ENCODE measurements at places on chromosomes 1 and 21. TPM values are rescaled to one million over a fixed set of nuclear protein-coding genes. Genes with fewer than 3 reads are reported as not detected.

DNA sequence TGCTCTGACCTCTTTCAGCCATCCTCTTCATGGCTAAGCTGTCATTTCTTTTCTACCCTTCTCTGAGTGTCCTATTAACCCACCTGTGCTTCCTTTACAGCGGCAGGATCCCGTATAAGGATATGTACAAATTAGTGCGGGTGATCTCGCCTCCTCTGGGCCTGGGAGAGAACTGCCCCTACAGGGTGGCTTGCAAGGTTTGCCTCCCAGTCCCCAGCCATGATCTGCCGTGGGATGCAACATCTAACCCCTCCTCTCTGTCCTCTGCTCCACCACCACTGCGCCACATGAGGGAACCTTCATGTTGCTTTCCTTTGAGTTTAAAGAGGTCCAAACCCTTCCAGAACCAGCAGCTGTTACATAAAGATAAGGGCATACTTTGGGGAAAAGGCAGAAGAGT lies 282.2 kb downstream of the ZNF648 start:
- no peak for DNase-seq

GRCh38 chr1:5223206-5223605 lies 568.8 kb downstream of the AJAP1 start:
- no peak for DNase-seq

GRCh38 chr1:25187077-25187476 lies 45.2 kb downstream of the SYF2 start:
- DNase-seq = no peak

DNA sequence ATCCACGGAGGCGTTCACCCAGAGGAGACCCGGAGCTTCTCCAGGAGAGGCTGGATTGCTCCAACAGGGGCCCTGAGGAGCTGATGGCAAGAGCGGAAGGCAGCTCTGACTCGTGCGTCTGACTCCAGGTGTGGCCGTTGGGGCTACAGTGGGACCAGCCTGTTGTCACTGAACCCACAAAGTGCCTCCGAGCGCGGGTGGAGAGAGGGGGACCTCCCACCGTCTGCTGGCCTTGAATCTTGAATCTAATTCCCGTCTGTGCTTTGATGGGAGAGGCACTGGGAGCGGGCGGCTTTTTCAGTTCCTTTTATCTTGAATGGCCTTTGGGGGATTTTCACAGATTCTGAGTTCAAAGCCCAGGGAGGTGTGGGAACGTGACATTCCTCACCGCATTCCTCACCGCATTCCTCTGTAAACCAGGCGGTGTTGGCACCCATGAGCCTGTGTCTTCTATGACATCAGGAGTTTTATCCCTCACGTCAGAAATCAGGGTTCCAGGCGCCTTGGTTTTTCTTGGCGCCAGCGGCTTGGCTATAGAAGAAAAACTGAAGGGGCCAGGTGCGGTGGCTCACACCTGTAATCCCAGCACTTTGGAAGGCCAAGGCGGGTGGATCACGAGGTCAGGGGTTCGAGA lies 39.2 kb upstream of the COL18A1 start:
- no peak for DNase-seq

GRCh38 chr21:26135520-26135919 lies 35.0 kb downstream of the APP start:
- no peak for DNase-seq

DNA sequence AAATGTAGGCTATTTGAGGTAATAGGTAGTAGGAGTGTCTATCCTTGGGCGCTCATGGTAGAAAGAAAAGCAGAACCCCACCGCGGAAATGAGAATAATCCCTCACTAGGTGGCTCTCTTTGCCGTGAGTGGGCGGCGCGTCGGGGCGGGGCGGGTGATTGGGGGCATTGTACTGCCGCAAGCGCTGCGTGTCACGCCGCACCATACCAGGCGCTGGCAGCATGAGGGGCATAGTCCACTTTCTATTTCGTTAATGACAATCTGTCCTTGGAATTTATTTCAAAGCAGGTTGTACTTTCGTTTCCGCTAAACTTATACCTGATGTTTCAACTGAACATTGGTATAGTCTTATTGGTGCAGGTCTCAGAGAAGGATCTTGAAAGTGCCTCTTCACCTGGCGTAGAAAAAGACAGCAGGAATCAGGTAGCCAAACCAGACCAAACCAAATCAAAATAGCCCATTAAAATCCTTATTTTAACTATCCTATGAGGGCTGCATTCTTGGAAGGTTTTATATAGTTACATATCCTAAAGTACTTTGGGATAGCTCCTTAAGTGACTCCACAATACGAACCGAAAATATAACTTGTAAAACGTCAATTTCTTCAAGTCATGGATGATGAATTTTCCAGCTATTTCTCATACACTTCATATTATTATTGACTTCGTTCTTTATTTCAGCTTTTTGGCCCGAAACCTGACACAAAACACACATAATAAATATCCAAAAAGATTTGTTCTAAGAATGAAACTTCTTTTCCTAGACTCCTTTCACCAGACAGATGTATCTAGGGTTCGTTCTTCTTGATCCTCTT lies 1.9 kb upstream of the SMG7 start:
- peak; percentile 59 for DNase-seq

DNA sequence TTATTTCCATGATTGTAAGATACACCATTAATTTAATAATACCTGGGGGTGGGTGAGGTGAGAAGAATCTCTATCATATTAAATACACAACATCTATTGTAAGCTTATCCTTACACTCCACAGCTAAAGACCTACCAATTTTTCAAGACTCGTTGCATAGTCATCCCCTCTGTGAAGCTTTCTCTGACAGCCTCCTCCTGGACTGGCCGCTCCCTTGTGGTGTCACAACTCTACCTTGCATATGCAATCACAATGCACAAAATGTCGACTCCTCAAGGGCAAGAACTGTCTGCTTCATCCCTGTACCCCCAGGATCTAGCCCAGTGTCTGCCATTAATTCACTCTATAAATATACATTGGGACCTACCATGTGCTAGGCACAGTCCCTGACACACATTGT lies 2.4 kb upstream of the PTGFRN start:
- DNase-seq = no peak

- DNase-seq = no peak
Observed at GRCh38 chr1:91696321-91696720, 189.6 kb downstream of the TGFBR3 start.

DNA sequence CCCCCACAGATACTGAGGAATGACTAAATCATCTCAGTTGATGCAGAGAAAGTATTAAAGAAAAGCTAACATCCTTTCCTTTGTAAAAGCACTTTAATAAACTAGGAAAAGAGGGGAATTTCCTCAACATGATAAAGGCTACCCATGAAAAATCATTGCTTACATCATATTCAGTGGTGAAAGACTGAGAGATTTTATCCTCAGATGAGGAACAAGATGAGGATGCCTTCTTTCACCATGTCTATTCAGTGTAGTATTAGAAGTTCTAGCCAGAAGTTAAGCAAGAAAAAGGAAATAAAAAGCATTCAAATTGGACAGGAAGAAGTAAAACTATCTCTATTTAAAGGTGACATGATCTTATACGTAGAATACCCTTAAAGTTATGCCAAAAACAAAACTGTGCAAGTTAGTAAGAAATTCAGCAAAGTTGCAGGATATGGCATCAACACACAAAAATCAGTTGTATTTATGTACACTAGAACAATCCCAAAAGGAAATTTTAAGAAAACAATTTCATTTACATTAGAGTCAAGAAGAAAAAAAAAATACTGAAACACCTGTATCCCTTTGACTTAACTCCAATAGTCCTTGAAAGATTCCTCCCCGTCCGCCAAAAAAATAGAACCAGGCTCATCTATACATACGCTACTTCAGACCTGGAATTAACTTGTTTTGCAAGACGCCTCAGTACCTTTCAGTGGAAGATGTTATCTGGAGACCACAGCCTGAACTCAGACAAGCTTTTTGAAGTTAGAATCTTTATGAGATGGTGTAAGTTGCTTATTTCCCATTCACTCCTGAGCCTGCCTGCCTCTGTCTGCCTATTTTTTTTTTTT lies 17.5 kb downstream of the ZMYM4 start:
- no peak for DNase-seq

GRCh38 chr1:83799594-83799993 lies 199.3 kb downstream of the TTLL7 start:
- no peak for DNase-seq

DNA sequence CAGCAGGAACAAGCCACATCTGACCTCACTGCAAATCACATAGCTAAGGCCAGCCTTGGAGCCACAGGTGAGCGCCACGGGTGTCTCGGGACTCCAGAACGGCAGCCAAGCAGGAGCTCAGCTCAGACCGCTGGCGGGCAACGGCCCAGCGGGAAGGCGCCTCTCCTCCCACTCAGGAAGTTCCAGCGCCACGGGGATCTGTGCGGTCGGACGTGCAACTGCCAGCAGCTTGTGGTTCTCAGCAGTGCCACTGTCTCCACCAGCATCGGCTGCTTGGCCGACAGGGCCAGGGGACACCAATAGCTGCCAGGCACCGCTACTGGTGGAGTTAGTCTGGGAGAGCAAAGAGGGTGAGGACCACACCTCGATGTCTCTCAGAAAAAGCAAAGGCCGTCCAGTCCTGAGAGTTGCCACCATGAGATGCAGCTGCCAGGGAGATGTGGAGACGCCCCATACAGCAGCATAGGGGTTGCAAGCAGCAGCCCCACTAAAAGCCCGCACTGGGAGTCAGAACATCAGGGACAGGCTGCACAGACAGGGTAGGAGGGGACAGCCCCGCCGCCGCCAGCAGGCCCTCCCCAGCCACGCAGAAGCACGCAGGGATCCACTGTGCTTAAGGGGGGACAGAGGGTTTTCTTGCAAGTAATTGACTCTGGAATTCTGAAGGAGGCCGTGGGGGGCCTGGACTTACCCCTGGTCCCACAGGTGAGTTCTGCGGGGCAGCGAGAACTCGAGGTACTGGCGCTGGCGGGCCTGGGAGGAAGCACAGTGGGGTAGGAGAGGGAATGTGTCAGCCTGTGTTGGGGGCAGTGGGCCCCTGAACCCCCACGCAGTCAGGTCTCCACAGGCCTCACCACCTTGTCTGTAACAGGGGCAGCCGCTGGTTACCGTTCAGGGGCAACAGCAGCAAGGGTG lies 83.5 kb downstream of the NPHP4 start:
- DNase-seq = no peak

- DNase-seq = no peak
Observed at GRCh38 chr1:36123356-36123755, 1.7 kb downstream of the COL8A2 start.

- no peak for DNase-seq
Observed at GRCh38 chr21:31216206-31216605, 127.9 kb downstream of the TIAM1 start.

- DNase-seq = no peak
Observed at GRCh38 chr1:55302972-55303371, 87.8 kb upstream of the USP24 start.

DNA sequence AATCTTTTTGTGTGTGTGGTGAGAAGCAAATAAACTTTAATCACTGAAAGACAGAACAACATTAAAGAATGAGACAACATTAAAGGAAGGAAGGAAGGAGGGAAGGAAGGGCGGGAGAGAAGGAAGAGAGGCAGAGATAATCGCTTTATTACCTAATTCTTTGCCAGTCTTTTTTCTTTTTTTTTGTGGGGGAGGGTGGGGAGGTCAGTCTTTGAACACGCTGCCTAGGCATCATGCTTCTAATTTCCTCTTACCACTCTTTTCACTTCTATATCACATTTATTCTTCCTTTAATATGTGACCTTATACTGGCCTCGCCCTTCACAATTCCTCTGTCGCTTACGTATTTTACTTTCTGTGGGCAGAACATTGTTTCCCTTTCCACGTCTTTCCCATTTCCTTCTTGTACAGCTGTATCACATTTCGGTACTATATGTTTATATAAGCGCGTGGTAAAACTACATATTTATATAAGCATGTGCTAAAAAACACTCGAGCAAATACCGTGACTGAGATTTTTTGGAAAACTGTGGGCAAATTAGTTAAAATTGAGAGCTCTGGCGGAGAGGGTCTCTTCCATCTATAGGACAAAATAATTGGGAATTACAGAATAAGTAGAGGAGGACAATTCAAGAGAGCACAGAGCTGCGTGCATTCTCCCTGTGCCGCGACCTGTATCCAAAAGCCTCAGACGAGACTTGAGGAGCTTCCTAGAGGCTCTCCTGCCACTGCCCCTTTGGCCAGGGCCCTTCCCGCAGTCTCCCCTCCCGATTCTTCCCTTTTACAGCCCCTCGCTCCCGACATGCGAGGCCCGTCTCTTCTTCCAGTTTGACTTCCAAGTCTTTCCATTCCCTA lies 823 bp upstream of the PRKAA2 start:
- DNase-seq = peak; percentile 8

GRCh38 chr1:153368495-153368894 lies 6.9 kb downstream of the S100A12 start:
- no peak for DNase-seq

GRCh38 chr1:40301541-40302299 lies 15.4 kb downstream of the COL9A2 start:
- no peak for DNase-seq

GRCh38 chr21:19368944-19369343 lies 965.4 kb upstream of the TMPRSS15 start:
- no peak for DNase-seq

The PLEKHA6 gene
- polyA plus RNA-seq = 55.8 TPM

The MPZ gene
- 6.5 TPM for polyA plus RNA-seq

The FCRL5 gene
- polyA plus RNA-seq = 0.09 TPM

The GUCA2A gene
- not detected for polyA plus RNA-seq

The PKLR gene
- 8.7 TPM for polyA plus RNA-seq

The ASPM gene
- 25.9 TPM for polyA plus RNA-seq

The RORC gene
- 1.1 TPM for polyA plus RNA-seq

The DMBX1 gene
- not detected for polyA plus RNA-seq

The SLC30A2 gene
- 0.37 TPM for polyA plus RNA-seq

The PCP4 gene
- 13.3 TPM for polyA plus RNA-seq

The DCAF6 gene
- 57.1 TPM for polyA plus RNA-seq

The IGSF9 gene
- polyA plus RNA-seq = 8.1 TPM

The PROK1 gene
- not detected for polyA plus RNA-seq

All from left renal pelvis (tissue), 4 donors.